ENCODE measurements at places on chromosomes 3 and 15. TPM values are rescaled to one million over a fixed set of nuclear protein-coding genes. Genes with fewer than 3 reads are reported as not detected.

DNA sequence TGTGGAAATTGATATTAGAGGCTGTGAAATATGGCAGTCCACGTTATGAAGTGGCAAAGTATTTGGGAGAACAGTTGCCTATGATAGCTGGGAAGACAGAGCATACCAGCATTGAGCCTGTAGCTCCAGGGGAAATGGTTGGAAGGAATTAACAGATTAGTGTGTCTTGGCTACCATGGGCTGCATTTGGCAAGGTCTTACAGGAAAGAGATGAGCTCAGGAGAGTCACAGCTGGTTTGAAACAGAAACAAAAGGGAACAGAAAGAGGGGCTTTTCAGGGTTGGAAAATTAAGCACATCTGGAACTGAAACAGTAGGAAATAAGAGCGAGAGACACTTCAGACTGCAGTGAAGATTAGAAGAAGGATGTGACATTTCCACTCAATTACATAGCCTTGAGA lies 141.7 kb downstream of the FBLN2 start:
- no peak for DNase-seq

- DNase-seq = no peak
These were observed 15.3 kb downstream of the NR2F2 start for GRCh38 chr15:96345560-96346399.

GRCh38 chr15:29873264-29873663 lies 51.0 kb upstream of the TJP1 start:
- no peak for DNase-seq

- no peak for DNase-seq
These were observed 70.9 kb upstream of the ALDH1A3 start for GRCh38 chr15:100808691-100809090.

DNA sequence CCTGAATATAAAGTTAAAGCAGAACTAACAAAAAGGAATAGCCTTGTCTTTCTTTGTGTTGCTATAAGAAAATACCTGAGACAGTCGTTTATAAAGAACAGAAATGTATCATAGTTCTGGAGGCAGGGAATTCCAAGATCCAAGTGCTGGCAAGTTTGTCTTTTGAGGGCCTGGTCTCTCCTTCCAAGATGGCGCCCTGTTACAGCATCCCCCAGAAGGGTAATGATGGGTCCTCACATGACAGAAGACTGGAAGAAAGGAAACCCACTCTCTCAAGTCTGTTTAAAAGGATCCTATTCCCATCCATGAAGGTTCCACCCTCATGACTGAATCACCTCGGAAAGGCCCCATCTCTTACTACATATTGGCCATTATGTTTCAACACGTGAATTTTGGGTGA lies 435.1 kb downstream of the MAGI1 start:
- no peak for DNase-seq

- DNase-seq = peak; percentile 56
These were observed 21.8 kb downstream of the IGDCC4 start for GRCh38 chr15:65400760-65401610.

- DNase-seq = no peak
These were observed 8.4 kb downstream of the TMEM43 start for GRCh38 chr3:14133188-14133800.

GRCh38 chr3:186209810-186210752 lies 101.2 kb upstream of the ETV5 start:
- no peak for DNase-seq

DNA sequence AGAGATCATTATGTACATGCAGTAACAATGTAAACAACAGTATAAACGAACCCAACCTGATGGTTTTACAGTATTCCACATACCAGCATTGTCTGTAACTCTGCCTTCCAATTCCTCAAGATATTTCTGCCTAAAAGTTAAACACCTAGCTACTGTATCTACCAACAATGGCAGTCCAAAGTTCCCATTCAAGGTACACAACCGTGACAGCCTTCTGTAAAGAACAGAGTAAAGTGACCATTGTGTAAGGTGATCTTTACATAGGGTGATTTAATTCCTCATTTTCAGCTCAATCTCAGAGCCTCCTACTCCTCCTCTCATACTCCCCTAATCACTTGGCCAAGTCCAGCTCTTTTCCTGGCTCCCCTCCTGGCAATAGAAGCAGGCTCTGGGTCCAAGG lies 10.4 kb downstream of the SECISBP2L start:
- no peak for DNase-seq

The KBTBD13 gene
- total RNA-seq = not detected

All from HCT116 (cell line).